ENCODE measurements at places on chromosomes 11 and 22. TPM values are rescaled to one million over a fixed set of nuclear protein-coding genes. Genes with fewer than 3 reads are reported as not detected.

Gene KRTAP5-8
- not detected for total RNA-seq

Gene TMEM121B
- 0.16 TPM for total RNA-seq

Gene CFAP300
- 6.9 TPM for total RNA-seq

Gene CKAP5
- total RNA-seq = 58.5 TPM

Gene CST6
- total RNA-seq = not detected

Gene PDE3B
- 2.3 TPM for total RNA-seq

Gene RIMBP3C
- 0.18 TPM for total RNA-seq

Gene GDPD4
- total RNA-seq = not detected

Gene SPI1
- 0.10 TPM for total RNA-seq

Gene MAPK11
- 4.7 TPM for total RNA-seq

Gene ELMOD1
- total RNA-seq = 0.33 TPM

Gene MOGAT2
- not detected for total RNA-seq

Gene FOLR2
- not detected for total RNA-seq

Measured in A549 treated with CORT108297 at 1 μM for 4 hours (cell line).